ENCODE measurements at places on chromosomes 5 and 9.

DNA sequence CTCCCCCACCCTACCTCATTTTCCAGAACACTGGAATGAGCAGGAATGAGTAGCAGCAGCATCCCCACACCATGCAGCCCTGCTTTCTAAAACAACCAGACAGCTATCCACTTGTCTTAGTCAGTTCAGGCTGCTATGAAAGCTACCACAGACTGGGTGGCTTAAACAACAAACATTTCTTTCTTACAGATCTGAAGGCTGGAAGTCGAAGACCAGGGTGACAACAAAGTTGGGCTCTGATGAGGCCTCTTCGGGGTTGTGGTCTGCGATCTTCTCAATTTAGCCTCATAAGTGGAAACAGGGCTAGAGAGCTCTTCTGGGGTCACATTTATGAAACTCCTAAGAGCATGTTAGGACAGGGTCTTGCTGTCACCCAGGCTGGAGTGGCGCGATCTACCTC lies 38.9 kb downstream of the LPAR1 start:
- no peak for DNase-seq

GRCh38 chr9:128370367-128370751 lies 815 bp upstream of the URM1 start:
- no peak for DNase-seq

- no peak for DNase-seq
These were observed 31.9 kb downstream of the GNA14 start for GRCh38 chr9:77616191-77616590.

DNA sequence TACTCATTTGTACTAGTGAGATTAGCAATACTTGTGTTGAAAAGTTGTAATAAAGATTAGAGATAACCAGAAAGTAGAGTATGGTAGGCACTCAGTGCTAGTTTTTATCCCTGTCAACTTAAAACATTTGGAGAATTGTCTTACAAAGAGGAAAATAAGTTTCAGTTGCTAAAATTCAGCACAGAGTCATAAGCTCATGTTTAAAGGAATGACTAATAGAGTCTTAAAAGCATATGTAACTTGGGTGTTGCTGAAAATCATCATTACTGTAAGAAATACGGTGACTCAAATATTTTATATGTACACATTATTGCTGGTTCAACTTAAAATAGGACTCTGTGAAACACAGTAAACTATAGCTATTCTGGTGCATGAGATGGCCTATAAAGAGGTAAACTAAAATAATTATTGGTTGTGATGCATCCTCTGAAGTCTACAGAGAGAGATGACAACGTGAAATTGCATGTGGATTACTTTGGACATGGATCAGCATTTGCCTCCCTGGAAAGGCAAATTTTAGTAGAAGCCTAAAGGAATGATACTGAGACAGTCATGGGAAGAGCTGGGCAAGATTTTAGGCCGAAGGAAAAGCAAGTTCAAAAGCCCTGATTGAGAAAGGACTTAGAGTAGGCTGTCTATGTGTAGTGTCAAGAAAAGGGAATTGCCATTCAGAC lies 34.6 kb downstream of the SGCD start:
- DNase-seq: no peak

DNA sequence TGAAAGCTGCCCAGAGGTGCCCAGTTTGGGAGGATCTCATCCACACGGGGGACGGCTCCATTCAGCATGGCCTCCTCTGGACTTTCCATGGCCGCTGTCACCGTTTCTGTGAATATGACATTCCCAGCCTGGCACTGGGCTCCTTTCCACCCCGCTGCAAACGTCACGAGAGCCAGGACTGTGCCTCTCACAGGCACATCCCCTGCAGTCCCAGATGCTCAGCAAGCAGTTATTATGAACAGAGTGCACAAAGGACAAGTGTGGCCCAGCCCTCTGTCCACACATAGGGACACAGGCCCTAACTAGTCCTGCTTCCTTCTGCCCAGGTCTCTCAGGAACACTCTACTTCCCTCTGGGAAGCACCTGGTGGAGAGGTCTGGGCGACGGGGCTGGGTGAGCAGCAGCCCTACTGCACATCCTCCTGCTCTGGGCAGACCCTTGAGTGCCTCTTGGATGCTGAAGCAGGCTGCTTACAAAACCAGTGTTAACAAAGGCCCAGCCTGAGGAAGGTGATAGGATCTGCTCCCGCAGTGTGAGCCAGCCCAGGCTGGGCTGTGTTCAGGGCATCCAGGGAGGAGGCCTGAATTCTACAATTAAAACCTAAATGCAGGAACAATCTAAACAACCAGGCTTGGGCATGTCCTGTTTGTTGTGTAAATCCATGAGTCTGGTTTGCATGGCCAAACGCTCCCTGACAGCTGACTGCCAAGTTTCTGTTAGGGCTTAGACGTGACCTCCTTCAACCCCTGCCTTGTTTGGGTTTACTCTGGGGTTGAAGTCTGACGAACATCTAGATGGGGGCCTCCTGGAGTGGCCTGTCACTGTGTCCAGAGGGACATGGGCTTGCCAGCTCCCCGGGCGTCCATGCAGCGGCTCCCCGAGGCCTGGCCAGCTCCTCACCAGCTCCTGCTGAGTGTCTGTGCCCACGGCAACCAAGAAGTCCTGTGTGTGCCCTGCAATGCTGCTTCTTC lies 269.8 kb downstream of the GADD45G start:
- DNase-seq: no peak

GRCh38 chr5:95331358-95331757 lies 46.5 kb upstream of the MCTP1 start:
- no peak for DNase-seq

- DNase-seq: no peak
These were observed 266.0 kb downstream of the DTWD2 start for GRCh38 chr5:118722122-118723020.

DNA sequence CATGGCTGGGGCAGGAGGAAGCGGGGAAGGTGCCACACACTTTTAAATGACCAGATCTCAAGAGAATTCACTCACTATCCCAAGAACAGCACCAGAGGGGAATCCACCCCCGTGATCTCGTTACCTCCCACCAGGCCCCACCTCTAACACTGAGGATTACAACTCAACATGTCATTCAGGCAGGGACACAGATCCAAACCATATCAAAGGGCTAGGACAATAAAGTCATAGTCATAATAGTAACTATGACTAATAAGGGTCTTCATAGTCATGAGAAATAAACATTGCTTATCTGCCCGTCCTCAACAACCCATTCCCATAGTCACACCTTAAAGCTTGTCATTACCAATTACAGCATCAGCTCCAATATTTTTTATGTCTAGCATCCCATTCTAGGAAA lies 65.3 kb upstream of the SMC2 start:
- DNase-seq: no peak

DNA sequence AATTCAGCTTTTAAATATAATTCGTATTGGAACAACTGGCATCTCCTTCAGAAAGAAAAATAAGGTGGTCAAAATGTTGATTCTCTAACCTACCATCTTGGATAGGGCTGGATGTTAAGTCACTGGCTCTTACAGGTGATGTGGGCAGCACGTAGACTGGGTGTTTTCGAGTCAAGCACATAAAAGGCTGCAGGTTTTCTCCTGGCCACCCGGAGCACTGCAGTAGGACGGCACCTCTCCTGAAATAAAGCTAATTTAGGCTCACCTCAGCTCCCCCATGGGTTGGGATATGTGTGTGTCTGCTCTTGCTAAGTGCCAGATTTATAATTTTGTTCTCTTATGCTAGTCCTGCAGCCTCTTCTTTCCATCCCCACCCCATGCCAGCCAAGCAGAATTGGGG lies 80.3 kb downstream of the IQGAP2 start:
- DNase-seq: no peak

GRCh38 chr5:157528036-157528632 lies 47.4 kb downstream of the ADAM19 start:
- no peak for DNase-seq

GRCh38 chr9:504921-505740 lies 290.5 kb downstream of the DOCK8 start:
- no peak for DNase-seq

DNA sequence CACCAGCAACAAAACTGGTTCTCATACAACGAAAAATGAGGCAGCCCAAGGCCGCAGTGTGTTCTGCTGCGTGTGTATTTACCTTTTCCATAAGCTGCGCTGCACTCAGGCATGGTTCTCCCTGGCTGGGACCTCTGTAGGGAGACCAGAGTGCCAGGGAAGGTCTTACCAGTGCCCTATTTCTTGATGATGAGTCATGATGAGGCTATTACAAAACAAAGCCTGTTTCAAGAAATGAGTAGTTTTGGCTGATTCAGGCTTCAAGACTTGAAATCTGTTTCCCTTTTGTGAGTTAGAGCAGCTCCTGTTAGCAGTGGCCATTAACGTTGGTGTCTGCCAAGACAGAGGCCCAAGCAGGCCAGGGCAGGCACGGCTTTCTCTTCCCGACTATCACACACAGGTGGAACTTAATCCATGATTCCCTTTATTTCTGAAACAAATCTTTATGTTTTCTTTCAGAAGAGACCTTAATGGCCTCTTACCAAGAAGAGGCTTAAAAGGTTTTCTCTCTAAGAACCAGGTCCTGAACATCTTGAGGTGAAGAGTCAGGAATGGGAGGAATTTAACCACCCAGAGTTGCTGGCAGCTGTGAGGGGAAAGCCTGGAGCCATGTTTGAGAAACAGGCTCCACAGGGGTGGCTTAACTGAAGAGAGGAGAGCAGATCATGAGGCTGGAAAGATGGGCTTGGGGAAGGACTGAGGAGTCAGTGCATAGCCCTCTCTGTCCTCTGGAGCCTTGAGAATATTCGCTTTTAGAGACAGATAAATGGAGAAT lies 41.4 kb upstream of the TIFAB start:
- no peak for DNase-seq

GRCh38 chr5:171816666-171817065 lies 31.0 kb downstream of the SMIM23 start:
- no peak for DNase-seq

GRCh38 chr5:110275878-110276277 lies 450.6 kb downstream of the TMEM232 start:
- no peak for DNase-seq

GRCh38 chr5:83764101-83764500 lies 43.4 kb upstream of the HAPLN1 start:
- no peak for DNase-seq

- DNase-seq: no peak
These were observed 38.2 kb downstream of the FOCAD start for GRCh38 chr9:20722221-20722620.

DNA sequence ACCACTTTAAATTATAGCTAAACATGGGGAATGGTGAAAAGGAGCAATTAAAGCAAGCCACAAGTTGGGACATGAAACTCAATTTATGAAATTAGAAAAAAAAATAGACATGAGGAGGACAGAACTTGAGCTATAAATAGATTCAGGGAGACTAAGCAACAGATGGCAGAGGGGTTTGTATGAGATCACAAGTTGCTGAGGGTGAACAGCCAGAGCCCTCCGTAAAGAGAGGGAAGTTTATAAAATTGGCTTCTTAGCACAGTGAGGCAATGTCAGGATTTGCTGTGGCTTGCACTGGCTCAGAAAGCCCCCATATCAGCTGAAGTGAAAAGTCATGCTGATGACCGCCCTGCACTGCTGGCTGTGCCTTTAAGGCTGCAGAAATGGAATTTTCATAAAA lies 443.4 kb upstream of the CD180 start:
- DNase-seq: no peak

DNA sequence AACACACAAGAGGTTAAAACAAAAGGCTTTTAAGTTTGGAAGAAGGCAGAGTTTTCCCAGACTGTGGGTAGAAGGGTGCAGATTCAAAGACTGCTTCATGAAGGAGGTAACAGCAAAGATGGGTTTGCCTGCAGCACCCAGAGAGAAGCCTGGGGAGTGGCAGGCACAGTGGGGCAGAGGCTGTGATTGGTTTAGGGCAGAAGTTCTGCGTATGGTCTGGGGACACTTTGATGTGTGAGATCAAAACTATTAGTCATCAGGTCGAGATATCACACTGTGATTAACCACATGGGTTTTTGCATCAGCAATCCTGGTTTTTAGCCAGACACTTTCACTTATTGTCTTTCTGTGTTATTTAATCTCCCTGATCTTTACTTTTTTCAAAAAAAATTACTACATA lies 188.8 kb upstream of the GLRA1 start:
- no peak for DNase-seq

DNA sequence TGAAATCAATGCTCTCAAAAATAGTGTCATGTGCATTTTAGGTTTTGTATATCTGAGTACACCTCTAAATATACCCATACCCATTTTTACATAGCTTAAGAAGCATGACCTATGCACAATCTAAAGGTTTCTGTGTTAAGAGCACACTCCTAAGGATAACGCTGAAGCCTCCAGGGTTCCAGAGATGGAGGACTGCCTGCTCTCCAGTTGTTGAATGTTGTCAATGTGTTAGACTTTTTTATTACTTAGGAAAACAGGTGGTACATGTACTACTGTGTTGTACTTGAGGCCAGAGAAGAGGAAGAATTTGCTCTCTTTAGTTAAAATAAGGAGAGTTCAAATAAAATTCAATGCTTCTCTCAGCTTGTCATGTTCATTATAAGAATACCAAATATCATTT lies 141.2 kb downstream of the EMB start:
- DNase-seq: no peak

- no peak for DNase-seq
These were observed 213.5 kb upstream of the PANK3 start for GRCh38 chr5:168792678-168793077.

- DNase-seq: no peak
These were observed 24.3 kb upstream of the UBAP2 start for GRCh38 chr9:34072868-34073590.

DNA sequence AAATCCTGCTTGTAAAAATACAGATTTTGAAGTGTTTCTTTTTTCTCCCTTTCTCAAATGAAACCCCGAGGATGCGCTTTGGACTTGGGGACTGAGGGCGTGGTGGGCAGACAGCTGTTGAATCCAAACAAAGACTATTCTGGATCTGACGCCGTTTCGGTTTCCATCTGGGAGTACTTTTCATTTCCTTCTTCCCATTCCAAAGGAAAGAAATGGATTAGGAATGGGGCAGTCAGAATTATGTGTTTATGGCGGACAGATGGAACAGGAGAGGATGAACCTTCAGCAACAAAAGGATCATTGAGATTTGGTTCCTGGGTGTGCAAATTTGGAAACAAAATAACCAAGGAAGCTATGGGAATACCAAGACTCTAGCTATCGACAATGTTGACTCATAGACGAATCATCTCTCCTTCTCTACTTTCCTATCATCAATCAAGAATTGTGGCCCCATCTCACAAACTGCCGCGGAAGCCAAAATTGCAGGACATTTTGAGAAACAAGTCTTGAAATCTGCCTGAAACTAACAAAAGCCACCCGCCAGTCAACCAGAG lies 300.6 kb downstream of the PARP8 start:
- no peak for DNase-seq

- no peak for DNase-seq
These were observed 28.2 kb upstream of the RPL26L1 start for GRCh38 chr5:172931001-172931536.

DNA sequence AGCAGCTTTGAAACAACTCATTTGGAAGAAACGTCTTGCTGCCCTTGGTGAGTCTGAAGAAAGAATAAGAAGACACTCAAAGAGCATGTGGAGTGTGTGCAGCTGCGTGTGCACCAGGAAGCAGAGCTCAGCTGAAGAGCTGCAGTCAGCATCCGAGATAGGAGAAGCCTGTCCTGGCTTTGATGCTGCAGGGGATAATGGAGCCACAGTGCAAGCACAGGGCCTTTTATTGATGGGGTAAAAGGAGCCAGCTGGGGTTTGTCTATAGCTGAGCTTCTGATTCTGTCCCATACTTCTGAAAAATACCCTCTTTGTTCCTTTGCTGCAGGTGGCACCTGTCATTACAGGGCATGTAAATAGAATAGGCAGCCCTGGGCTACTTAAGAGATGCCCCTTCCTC lies 375.7 kb upstream of the ZNF462 start:
- DNase-seq: no peak

- no peak for DNase-seq
These were observed 102.2 kb upstream of the TMEM161B start for GRCh38 chr5:88370824-88371223.

- no peak for DNase-seq
These were observed 44.3 kb upstream of the BICD2 start for GRCh38 chr9:92808726-92809451.

Measured in hematopoietic multipotent progenitor cell treated with erythropoietin and hydrocortisone succinate and interleukin-3 and kit ligand, for 17 days (in vitro differentiated cells).